ENCODE measurements at places on chromosomes 11 and 22.

- no peak for DNase-seq
These were observed 37.7 kb downstream of the MOB2 start for GRCh38 chr11:1448882-1449281.

GRCh38 chr11:788953-789940 lies 643 bp downstream of the CEND1 start:
- no peak for DNase-seq

GRCh38 chr11:119863851-119864601 lies 135.0 kb upstream of the NECTIN1 start:
- DNase-seq, result no peak

- no peak for DNase-seq
These were observed 3.3 kb downstream of the SGSM1 start for GRCh38 chr22:24809331-24809730.

GRCh38 chr11:64675450-64676260 lies 47.3 kb downstream of the NRXN2 start:
- peak; percentile 91 for DNase-seq

- DNase-seq, result no peak
These were observed 125.1 kb downstream of the SERGEF start for GRCh38 chr11:17887779-17888178.

GRCh38 chr11:95301474-95301873 lies 70.5 kb upstream of the SESN3 start:
- DNase-seq, result no peak

GRCh38 chr11:31870609-31871309 lies 59.6 kb upstream of the PAX6 start:
- peak; percentile 68 for DNase-seq

DNA sequence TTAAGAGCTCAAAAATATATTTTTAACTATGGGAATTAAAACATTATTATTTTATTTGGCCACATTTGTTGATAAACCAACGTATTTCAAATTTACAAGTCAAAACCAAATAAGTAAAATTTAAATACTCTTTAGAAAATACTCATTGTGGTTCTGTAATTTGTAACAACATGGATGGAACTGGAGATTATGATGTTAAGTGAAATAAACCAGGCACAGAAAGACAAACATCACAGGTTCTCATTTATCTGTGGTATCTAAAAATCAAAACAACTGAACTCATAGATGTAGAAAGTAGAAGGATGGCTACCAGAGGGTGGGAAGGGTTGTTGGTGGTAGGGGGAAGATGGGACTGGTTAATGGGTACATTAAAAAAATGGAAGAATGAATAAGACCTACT lies 50.8 kb downstream of the STK33 start:
- no peak for DNase-seq

- DNase-seq, result no peak
These were observed 57.0 kb downstream of the OR10A6 start for GRCh38 chr11:7874056-7874455.

DNA sequence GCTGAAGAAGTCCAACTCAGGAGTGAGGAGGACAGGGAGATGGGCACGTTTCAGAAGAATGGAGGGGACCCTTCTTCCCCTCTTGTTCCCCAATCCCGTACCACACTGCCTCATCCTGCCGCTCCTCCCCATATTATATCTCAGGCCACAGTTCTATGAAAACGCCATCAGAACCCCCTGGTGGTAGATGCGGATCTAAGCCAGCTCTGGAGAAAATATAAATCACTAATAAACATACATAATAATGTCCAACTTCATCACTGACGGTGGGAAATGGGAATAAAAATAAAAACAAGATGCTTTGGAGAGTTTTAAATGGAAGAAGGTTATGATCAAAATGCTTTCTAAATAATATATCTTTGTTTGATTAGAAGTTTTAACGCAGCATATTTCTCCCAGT lies 400.3 kb downstream of the CADM1 start:
- no peak for DNase-seq

Measured in muscle of leg (tissue), 16 donors.